ENCODE measurements at places on chromosomes 5 and 9.

GRCh38 chr9:113690055-113690740 is 185.9 kb upstream of the ZNF618 start:
- DNase-seq: no peak

DNA sequence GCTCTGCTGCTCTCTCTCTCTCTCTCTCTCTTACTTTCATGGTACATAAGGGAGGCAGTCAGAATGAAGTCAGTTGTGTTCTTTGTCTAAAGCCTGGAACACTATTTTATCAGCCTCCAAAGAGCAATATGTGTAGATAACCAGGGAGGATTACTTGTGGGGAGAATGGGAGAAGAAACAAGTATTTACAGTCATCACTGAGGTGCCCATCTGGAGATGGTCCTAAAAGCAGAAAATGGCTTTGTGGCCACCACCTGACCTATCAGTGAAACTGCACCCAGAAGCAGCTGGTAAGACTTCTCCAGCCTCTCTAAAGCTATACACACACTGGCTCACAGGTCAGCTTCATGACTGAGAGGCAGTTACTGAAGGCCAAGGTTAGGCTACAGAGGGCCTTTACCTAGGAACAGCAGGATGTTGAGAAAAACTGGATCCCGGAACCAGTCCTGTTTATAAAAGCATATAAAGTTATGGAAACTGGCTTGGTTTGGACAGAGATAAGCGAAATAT is 75.1 kb downstream of the MRPS27 start:
- DNase-seq: no peak

DNA sequence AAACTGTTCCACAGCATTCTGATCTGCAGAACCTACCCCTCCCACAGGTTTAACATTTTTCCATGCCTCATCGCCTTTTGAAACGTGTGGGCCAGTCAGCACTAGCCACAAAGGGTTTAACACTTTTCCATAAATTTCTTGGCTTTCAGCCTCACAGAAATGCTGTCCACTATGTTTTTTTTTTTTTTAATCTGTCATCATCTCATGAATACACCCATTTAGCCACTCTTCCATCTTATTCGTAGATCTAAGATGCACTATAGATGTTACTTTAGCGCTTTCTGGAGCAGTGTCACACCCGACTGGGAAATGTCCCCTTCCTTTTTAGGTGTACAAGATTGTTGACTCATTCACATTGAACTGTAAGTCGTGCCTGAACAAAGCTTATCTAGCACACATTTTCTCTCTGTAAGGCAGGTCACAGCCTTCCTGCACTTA is 62.3 kb downstream of the GCNT1 start:
- no peak for DNase-seq

DNA sequence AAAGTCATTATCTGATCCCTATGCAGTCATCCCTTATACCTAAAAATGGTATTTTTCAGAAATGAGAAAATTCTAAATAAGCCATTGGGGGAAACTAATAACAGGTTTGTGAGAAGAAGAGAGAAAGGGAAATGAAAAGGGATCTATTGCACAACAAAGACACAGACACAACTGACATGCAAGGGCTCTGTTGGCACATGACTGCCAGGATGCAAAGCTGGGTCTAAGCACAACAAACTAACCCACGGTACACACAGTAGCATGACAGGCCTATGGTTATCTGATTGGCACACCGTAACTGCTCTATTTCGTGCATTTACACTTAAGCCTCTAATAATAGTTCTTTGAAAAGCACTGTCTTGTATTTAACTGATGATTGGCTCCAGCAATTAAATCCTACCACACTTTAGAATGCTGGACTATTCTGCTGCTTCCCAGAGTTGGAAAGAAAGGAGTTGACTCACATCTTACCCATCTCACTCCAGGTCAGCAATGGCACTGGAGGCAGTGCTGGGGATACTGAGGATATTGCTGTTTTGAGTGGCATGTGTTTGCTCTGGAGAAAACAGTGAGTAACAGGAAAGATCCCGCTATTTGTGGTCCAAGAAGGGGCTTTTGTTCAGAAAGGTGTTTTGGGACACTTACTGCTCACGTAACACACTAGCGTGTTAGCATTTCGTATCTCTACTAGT is 328.3 kb downstream of the GLIS3 start:
- no peak for DNase-seq

GRCh38 chr5:135718151-135718550 is 116.3 kb upstream of the SLC25A48 start:
- DNase-seq: no peak

DNA sequence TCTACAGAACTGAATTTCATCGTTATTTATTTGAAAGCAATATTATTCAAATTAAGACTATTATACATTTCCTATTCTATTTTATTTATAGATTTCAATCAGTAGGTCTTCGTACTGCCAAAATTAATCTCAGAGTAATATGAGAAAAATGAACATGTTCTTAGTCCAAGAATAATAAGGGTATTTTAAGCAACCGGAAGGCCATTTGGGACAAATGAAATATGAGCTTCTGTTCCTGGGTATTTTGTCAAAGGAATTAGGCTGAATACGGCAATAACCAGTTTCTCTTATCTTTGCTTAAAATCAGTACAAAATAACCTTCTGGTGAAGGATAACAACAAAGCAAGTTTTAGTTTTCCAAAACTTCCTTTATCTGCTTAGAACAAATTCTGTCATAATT is 410.3 kb upstream of the PRR16 start:
- no peak for DNase-seq

DNA sequence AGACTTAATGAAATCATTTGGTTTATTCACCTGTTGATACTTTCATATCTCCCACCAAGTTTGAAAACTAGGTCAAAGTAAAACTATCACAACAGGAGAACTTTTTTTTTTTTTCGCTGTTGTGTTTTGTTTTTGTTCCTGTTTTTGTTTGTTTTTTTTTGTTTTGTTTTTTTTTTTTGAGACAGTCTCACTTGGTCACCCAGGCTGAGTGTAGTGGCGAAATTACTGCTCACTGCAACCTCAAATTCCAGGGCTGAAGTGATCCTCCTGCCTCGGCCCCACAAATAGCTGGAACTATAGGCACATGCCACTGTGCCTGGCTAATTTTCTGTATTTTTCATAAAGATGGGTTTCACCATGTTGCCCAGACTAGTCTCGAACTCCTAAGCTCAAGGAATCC is 49.3 kb downstream of the MLLT3 start:
- DNase-seq: no peak

GRCh38 chr9:133930046-133930681 is 62.0 kb downstream of the VAV2 start:
- DNase-seq: no peak

- no peak for DNase-seq
These were observed 159.8 kb upstream of the ACOT12 start for GRCh38 chr5:81553567-81554212.

DNA sequence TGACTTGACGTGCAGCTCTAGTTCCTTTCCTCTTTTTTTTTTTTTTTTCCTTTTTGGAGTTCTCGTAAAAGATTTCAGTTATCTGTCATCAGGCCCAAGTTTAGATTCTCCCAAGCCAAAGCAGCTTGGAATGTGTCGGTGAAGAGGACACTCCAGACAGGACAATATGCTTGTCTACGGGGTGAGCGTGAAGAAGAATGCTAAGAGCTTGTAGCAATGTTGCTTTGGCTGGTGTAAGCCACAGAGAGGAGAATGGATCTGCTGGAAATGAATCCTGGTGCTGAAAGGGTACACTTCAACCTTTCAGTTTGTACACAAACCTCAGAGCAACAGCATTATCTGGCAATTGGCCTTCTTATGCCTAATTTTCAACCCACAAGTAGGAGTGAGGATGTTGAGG is 92.4 kb downstream of the ISL1 start:
- DNase-seq: no peak

DNA sequence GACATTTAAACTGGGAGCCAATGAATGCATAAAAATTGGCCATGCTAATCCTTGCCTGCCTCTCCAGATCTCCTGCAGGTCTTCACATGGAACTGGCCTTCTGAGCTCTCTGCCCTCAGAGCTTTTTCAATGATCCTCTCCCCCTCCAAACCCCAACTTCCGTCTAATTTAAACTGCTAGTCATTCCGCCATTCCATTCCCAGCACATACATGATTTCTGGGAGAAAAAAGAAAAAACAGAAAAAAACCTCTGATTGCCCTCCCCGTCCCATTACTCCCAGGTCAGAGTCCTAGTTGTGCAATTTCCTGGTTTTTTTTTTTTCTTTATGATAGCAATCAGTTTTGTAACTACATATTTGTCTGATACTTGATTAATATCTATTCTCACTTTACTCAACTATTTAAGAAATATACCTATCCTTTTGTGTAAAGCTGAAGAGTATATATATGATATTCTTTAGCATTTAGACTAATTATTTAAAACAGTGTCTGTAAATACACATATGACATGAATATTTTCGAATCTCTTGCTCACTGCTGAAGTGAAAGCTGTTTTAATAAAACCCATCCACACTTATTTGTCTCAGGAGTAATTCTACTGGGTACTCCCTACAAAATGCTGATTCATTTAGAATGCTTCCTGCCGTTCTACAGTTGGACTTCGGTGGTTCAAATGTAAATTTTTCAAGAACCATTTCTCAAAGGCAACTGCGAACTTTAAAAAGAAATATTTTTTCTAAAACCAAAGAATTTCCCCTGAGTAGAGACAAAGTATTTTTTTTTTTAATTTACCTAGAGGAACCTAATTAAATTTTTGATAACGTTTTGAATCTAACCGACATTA is 1.6 kb downstream of the HINT1 start:
- DNase-seq: no peak

DNA sequence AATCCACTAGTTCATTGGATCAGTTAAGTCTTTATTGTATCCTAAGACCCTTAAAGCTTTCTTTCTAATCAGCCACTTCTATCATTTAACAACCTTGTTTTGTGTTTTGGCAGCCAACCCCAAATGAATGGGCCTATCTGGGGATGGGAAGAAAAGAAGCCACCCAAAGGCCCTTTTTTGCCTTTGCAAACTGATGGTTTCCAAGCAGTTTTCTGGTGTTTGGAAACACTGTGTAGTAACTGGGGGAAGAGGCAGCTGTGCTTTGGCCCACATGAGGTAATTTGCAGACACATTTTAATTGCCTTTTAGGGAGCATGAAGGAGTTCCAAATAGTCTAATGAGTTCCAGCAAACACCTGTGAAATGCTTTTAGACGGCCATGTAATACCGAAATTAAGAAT is 1751.3 kb upstream of the WWC1 start:
- DNase-seq: no peak

GRCh38 chr9:38240051-38240450 is 152.5 kb upstream of the ALDH1B1 start:
- no peak for DNase-seq

GRCh38 chr9:94176608-94177007 is 82.5 kb upstream of the ZNF169 start:
- no peak for DNase-seq

DNA sequence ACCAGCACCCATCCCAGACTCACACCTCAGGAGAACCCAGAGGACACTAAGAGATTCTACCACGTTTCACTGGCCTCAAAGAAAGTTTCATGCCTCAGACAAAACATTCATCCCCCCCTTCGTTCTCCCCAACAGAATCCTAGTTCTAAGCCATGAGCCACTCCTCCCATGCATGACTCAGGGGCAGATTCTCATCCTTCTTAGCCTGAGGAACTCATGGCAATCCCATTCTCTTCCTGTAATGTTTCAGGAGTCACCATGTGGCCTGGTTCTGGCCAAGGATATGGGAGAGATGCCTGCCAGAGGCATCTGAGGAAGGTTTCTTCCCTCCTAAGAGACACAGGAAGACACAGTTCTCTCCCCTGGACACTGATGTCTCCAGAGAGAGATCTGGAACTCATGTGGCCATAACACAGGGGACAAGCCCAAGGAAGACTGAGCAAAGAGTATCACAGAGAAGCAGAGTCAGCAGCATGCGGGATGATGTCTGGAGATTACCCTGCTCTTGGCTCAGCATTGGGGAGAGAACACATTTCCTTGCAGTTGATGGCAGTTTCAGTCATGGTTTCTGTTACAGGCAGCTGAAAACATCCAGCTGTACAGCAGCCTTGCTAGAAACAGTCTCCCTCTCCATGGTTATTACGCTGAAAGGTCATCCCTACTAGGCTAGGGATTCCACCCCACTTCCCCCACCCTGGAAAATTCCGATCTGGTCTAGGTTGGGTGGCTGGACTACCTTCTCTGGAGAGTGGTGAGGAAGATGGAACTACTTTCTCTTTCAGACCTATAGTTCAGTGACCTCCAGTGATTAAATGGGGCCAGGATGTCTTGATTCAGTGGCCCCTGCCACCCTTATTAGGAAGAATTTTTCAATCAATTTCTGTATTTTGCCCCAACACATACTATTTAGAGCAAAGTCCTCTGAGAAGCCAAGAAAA is 115.4 kb downstream of the ZNF608 start:
- DNase-seq: no peak

DNA sequence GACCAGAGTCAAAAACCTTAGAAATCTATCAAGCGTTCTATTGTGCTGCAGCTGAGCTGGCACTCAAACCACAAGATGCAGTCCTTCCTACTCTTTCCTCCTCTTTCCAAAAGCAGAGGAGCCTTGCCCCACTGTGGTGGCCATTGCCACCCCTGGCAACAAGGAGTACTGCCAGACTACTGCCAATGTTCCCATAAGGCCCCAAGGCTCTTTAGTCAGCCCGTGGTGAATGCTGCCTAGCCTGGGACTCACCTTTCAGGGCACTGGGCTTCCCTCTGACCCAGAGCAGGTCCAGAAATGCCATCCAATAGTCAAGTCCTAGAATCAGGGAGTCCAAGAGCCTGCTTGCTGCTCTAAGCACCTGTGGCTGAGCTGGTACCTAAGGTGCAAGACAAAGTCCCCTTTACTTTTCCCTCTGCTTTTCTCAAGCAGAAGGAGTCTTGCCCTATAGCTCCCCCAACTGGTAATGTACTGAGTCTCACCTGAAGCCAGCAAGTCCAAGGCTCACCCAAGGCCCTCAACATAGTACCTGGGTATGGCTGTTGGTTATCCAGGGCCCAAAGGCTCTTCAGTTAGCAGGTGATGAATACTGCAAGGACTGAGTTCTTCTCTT is 219.4 kb downstream of the ATPSCKMT start:
- no peak for DNase-seq

- DNase-seq: no peak
These were observed 171.2 kb upstream of the DMAC1 start for GRCh38 chr9:7970681-7971330.

DNA sequence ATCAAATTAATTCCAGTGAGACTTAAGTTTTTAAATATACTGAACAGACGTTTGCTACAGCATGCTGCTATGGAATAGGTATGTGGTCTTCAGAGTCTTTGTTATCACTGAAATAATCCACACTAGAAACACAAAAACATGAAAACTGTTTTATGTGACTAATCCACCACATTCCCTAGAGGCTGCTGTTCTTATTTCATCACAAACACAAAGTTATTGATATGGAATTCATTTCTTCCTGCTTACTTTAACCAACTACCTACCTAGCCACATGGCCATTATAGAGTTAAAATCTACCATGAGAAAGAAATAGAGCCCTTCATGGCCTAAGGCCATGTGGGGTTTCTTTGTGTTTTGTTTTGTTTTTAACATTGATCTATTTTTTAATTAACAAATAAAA is 232.3 kb upstream of the PTGER4 start:
- DNase-seq: no peak

Data from stimulated activated CD8-positive, alpha-beta memory T cell treated with anti-CD3 and anti-CD28 coated beads, Interleukin-4, amount 100 ng/mL, for 48 hours (primary cell).